Osteoblast (primary cell): ENCODE measurements at places on chromosomes 16 and 17. TPM values are rescaled to one million over a fixed set of nuclear protein-coding genes. Genes with fewer than 3 reads are reported as not detected.

HSD17B1 gene
- 1.1 and 1.5 TPM in 2 replicates for total RNA-seq

EMC6 gene
- total RNA-seq, result 12.7 and 13.8 TPM in 2 replicates

CIBAR2 gene
- total RNA-seq, result under 0.01 TPM in 1 of 2 replicates, not detected in the other

HBA1 gene
- total RNA-seq, result not detected in 2 replicates

KRT40 gene
- under 0.01 TPM in 1 of 2 replicates, not detected in the other for total RNA-seq

DNA sequence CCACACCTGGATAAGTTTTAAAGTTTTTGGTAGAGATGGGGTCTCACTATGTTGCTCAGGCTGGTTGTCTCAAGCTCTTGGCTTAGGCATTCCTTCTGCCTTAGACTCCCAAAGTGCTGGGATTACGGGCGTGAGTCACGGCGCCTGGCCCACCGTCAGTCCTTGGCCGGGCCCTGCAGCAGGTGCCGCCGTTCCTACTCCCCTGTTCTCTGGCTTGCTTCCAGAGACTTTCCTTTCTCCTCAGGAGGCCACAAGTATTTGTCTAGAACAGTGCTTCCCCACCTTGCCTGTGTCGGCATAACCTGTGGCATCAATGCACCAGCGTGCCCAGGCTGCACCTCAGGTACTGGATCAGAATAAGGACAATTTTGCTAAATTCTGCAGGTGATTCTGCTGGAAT is 3.0 kb upstream of the MGAT5B start:
- no peak for DNase-seq

DNA sequence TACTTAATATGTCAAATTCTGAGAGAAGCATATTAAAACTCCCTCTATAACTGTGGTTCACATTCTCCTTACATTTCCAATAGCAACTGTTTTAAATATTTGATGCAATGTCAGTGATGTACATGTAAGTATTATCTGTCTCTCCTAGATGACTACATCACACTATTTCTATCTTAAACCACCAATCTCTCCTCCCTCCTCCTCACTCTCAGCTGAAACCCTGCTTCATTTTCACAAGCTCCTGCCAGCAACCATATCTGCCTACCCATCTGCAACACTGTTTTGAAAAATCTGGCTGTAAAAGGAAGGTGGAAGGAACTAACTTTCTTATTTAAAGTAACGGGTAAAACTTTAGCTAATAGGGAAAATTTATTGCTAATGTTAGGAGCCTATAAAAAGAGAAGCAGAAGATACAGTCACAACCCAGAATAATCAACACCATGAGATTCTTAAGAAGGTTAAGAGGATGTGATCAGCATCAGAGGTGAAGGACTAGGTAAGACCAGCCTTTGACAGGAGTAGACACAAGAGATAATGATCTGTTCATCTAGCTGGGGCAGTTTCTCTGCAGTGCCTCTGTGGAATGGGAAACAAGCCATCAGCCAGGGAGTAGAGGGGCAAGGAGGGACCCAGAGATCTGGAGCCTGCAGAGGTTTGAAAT is 31.0 kb downstream of the MYH10 start:
- DNase-seq, result no peak

DNA sequence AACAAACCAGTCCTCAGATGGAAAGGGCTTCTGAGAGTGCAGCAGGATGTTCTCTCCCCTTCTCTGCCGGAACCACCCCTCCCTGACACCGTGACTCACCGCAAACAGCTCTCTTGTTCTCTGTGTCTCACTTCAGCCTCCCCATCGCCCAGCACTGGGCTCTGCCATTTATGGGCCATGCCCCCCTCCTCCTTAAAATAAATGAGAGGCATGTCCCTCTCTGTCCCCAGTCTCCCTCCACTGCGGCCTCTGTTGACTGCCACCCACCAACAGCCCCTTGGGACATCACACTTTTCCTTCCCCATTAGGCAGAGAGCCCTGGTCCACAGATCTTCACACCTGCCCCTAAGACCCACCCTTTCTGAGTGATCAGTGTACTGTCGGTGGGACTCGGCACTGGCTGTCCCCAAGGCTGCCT is 6.3 kb downstream of the CCDC102A start:
- peak; percentile 99 for DNase-seq

GRCh38 chr17:65066901-65067300 is 10.4 kb upstream of the GNA13 start:
- no peak for DNase-seq

- no peak for DNase-seq
Measured at GRCh38 chr16:17171250-17172143, 299.3 kb downstream of the XYLT1 start.

DNA sequence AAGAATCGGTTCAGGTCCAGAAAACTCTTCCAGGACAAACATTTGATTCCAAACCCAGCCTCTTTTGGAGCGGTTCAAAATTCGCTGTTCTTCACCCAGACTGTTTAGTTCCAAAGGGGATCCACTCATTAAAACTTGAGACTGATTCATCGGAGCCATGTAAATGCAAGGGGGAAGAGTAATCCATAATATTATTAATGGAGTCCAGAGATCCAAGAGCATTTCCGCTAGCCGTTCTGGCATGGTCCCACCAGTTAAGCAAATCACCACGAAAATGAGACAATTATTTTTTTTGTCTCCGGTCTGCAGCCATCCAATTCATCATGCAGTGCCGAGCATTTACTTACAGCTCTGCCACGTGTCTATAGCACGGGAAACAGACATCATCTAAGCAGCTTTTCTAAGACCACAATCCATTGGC is 15.1 kb downstream of the CDH8 start:
- DNase-seq, result no peak

GRCh38 chr17:27296428-27296979 is 2.6 kb downstream of the WSB1 start:
- peak; percentile 81 for DNase-seq

DNA sequence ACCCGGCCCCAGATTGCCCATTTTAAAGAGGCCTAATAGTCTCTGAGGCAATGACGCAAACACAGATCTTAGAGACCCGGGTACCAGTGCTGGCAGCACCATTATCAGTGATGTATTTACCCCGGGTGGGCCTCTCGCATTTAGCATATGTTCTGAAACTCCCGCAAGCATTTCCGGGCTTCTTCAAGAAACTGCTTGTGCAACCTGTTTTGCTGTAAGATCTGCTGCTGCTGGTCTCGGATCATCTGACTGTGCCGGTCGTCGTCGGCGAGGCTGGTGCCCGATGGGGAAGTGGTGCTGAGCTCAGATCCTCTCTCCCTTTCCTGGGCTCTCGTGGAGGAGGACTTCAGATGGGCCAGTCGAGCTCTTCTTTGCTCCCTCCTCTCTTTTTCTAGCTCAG is 12.5 kb downstream of the CEP295NL start:
- DNase-seq, result peak; percentile 42

- DNase-seq, result no peak
Measured at GRCh38 chr16:23196539-23196938, 14.0 kb downstream of the SCNN1G start.

DNA sequence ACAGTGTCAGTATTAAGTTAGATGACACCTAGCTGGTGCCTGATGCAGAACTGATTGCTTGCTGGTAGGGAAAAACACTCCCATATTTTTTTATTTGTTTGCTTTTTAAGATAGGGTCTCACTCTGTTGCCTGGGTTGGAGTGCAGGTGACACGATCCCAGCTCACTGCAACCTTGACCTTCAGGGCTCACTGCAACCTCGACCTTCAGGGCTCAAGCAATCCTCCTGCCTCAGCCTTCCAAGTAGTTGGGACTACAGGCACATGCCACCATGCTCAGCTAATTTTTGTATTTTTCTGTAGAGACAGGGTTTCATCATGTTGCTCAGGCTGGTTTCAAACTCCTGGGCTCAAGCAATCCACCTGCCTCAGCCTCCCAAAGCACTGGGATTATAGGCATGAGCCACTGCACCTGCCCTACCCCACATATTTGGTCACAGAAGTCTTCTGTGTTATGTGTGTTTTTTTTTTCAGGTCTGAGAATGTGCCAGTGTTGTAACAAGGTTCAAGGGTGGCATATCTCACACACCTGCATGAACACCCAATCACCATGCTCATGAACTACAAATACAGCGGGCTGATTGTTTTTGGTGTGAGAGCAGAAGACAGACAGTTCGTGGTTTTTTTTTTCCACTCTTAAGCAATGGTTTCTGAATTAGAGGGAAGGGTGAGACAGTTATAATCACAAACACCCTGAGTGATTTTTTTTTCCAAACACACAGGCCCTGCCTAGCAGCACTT is 22.8 kb downstream of the SPAG9 start:
- no peak for DNase-seq

DNA sequence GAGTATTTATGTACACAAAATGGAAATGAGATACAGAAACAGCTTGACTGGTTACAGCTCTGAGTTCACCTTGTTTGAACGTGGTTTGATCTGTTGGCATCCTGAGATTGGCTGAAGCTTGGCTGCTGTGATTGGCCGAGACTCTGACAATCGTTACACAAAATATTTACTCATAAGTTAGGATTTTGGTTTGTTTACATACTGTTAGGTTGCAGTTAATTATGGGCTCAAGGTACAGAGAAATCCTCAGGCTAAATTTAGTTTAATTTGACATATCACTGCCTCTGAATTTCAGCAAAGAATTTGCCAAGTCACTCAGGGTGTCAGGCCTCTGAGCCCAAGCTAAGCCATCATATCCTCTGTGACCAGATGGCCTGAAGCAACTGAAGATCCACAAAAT is 227.3 kb downstream of the COPRS start:
- DNase-seq, result no peak

DNA sequence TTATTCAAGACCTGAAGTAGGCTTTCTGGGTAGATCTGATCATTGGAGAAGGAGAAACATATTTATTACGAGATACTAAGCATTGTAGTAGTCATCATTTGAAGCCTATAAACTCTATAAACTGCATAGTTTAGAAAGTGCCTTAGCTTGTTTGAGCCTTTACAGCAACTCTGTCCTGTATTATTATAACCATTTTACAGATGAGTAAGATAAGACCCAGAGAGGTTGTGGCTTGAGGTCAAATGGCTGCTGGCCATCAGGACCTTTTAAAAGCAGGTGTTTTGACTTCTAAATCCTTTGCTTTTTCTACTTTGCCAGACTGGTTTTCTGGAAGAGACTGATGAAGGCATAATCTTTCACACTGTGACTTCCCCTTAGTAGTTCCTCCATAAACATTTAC is 7.1 kb downstream of the USP10 start:
- no peak for DNase-seq

DNA sequence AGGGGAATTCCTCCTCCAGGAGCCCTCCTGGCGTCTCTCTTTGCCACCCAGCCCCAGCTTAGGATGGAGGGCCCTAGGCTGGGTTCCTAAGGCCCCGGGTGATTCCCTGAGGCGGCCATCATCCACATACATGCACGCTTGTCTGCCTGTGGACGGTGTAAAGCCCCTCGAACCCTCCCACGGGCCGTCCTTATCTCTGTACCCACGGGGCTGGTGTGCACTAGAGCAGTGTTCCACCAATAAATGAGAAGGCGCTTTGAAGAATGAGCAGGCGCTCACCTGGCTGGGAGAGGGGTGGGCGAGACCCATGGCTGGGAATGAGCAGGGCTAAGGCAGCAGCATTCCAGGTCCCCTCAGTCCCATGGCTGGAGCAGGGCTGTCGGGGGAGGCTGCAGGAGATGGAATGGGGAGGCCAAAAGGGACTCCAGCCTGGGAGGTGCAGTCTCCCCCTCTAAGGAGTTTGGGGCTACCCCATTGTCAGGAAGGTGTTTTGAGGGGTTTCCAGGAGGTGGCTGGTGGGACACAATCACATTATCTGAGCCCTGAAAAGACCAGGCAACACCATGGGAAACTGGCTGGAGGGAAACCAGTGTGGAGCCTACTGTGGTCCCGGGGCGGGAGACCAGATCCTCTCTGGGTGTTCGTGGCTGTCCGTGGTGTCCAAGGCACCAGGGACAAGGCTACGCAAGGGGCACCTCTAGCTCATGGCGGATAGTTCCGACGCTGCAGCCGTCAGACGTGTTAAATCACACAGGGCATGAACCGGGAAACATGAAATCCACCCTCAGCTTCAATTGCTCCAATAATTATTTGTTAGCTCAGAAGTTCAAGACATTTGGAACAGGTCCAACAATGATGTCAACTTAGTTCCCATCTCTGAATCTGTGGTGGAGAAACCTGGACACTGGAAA is 87.5 kb upstream of the DNAH17 start:
- DNase-seq, result no peak

- DNase-seq, result no peak
Measured at GRCh38 chr17:661509-661908, 53.1 kb downstream of the VPS53 start.

DNA sequence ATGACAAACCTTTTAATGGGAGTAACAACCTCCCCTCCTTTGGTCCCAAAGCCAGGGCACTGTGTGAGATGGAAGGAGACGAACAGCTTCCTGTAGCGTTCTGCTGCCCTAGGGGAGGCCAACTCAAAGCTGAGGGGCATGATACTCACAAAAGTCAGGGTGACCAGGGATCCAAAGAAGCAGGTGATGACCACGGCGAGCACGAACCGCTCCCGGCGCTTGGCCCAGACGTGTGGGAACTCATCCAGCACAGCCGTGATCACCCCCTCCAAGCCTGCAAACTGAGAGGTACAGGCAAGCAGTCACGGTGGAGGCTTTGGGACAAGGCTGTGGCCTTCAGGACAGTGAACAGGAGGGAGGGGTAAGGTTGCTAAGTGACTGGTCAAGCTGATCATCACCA is 25.1 kb downstream of the SLC6A4 start:
- no peak for DNase-seq

DNA sequence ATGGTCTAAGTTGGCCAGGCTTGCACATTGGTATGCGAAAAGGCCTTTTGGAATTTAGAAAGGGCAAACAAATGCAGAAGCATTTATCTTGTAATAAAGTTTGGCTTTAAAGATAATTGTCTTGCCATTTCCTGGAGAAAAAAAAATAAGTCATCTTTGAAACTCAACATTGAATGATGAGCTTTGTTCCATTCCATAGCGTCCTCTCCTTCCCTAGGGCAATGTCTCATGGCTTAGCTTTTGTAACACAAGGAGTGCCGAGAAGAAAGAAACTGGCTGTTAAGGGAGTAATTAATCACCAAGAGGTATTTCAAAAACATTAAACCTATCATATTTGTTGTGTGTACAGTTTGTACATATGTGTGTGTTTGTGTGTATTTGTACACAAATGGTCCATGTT is 372.3 kb downstream of the NPIPA8 start:
- DNase-seq, result peak; percentile 65

- no peak for DNase-seq
Measured at GRCh38 chr17:82893779-82894178, 54.0 kb upstream of the ZNF750 start.

DNA sequence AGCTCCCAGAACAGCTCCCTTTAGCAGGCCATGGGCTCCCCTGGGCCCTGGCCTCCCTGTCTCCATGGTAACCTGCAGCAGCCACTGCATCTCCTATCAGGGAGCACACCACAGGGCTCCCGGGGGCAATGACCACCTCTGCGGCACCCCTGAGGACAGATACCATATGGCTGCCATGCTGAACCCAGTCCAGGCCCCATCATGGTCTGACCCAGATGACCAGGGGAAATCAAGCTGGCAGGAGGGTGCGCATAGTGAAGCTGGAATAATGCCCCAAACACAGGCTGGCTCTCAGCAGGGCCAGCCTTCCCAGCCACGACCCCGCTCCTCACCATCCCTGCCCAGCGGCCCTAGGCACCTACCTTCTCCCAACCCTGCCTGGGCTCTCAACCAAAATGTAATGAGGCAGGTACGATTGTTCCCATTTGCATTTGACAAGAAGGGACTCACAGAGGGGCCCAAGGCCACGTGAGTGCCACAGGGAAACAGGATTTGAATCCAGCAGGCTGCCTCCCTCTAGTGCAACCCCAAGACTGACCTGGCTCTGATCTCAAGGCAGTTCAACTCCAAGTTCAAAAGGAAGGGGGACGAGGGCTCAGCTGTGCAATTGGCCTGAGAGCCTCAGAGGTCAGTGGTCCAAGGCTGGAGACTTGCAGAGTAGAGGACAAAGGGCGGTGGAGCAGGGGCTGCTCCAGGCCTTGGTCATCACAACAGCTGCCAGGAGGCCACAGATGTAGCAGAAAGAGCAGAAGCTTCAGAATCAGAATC is 2.4 kb downstream of the RUNDC3A start:
- DNase-seq, result peak; percentile 82

GRCh38 chr16:11099672-11100205 is 155.4 kb downstream of the CLEC16A start:
- no peak for DNase-seq
